ENCODE measurements at places on chromosomes 16 and 17.

DNA sequence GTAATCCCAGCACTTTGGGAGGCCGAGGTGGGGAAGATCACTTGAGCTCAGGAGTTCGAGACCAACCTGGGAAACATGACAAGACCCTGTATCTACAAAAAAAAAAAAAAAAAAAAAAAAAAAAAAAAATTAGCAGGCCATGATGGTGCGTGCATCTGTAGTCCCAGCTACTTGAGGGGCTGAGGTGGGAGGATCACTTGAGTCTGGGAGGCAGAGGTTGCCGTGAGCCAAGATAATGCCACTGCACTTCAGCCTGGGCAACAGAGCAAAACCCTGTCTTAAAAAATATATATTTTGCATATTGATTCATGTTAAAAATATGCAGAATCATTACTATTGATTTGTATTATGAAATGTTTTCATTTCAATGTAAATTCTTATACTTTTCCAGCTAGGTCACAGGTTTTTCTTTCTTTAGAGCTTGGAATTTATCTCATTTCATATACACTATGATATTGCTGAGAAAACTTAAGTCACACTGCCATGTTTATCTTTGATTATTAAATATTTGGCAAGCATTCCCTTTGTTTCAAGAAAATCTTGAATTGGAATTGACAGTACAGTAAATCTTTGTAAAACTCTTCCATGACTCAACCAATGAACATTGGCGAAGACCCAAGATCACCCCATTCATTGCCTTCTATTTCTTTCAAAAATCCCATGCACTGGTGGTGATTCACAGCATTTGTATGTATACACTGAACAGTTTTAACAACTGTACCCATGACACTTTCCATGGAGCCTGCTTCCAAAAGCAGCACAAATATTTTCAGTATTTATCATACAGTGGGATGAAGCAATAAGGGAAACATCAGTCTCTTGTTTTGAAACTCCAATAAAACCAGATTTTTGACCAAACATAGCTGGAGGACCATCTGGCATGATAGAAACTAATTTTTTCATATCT, 83.5 kb upstream of the TNRC6A start:
- DNase-seq: no peak

DNA sequence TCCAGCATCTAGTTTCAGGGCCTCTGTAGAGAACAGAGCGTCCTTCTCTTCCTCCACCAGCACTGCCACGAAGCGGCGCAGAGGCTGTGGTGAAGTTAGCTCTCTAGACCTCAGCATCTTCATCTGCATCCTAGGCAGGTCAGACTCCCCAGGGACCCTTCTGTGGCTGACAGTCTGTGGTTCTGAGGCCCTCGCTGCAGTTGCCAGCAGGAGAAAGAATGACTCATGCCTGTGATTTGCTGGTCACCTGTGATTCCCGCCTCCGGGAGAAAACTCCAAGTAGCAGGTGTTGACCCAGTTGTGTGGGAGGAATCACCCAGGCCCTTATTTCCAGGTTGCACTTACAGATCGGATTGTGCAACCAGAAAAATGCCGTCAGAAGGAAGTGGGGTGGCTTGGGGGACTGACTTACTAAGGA, 117.3 kb upstream of the CACNG5 start:
- DNase-seq: no peak

DNA sequence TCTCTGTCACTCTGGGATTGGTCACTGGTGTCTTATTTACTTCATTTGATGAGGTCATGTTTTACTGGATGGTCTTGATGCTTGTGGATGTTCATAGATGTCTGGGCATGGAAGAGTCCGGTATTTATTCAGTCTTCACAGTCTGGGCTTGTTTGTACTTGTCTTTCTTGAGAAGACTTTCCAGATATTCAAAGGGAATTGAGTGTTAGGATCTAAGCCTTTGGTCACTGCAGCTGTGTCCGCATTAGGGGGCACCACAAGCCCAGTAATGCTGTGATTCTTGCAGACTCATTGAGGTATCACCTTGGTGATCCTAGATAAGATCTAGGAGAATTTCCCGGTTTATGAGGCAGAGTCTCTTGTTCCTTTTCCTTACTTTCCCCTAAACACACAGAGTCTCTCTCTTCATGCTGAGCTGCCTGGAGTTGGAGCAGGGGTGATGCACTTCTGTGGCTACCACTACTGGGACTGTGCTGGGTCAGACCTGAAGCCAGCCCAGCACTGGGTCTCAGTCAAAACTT, 214.7 kb downstream of the SPECC1 start:
- no peak for DNase-seq

DNA sequence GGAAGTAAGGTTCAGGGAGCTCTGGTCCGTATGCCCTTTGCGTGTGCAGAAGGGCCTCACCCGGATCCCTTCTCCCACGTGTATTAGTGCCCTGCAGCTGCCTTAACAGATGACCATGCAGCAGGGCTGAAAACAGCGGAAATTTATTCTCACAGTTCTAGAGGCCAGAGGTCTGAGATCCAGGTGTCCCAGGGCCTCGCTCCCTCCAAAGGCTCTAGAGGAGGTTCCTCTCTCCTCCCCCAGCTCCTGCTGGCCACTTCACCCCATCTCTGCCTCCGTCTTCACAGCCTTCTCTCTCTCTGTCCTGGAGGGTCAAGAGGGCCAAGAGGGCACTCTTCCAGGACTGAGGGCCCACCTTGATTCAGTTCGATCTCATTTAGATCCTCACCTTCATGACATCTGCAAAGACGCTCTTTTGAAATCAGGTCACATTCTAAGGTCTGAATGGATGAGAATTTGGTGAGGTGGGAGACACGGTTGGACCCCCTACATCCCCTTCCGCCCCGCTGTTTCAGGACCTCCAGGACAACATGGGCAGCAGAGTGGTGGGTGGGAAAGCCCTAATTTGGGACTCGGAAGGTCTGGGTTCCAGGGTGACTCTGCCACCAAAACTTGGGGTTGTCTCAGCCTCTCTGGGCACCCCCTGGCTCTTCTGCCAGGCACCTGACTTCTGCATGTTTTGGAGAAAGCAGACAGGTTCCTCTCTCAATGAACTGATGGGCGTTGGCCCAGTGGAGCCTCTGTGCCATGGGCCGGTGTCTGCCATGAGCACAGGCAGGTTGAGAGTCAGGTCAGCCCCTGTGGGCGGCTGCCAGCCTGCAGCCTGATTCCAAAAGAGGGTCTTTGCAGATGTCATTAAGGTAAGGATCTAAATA, 361.2 kb downstream of the SEC14L1 start:
- no peak for DNase-seq

DNA sequence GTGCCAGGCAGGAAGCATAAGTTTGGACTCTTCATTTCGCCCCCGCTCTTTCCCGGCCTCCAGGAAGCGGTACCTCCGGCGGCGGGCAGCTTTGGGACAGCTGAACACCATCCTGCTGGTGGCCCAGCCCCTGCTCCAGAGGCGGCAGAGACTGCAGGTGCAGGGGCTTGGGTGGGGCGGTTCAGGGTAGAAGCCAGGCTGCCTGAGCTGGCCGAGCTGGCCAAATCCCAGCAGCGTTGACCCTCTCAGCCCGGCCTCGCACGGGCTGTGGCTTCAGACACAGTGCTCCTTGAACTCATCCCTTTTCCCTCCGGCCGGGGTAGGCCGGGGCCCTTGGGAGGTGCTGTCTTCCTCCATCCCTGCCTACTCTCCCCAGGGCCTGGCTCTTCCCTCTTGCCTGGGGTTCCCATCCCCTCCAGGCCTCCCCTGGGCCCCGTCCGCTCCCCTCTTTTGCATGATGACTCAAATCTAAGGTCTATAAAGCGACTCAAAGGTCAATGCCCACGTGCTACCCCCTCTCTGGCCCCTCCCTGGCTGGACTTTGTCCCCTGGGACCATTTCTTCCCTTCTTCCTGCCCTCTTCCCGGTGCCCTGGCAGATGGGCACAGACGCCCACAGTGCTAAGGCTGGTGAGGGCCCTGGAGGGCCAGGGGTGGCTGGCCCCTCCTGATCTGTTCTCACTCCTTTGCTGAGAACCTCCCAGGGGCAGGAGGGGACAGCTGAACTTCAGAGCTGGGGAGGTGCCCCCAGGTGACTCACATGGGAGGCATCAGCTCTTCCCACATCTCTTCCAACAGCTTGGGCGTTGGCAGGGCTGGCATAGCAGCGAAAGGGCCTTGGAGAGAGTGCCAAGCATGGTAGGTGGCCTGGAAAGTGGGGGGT, 22.7 kb downstream of the MYO15B start:
- no peak for DNase-seq

GRCh38 chr16:70695331-70696070, 9.6 kb upstream of the MTSS2 start:
- DNase-seq: no peak

GRCh38 chr16:76756423-76756822, 434.6 kb upstream of the MON1B start:
- no peak for DNase-seq

DNA sequence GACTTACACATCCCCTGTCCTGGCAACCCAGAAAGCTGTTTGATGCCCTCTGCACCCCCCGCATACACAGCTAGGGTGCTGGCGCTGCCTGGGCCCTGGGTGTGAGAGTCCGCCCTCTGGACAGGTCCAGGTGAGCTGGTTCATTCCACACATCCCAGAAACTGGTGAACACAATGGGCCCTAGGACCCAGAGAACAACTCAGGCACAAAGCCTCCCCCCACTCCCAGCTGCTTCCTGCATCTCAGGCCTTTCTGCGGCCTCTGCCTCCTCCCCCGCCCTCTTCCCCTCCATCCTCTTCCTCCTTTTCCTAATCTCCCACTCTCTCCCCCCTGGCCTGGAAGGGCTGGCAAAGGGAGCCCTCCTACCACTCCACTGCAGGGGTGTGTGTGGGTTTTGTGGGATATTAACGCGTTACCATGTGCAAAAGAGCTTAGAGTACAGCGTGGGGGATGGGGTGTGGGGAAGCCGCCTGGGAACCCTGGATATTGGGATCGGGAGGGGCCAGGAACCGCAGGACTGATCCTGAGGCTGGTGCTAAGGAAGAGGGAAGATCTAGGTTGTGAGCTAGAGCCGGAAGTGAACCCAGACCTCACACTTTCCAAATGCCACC, 1.6 kb upstream of the PPP1R9B start:
- DNase-seq: peak; percentile 82

DNA sequence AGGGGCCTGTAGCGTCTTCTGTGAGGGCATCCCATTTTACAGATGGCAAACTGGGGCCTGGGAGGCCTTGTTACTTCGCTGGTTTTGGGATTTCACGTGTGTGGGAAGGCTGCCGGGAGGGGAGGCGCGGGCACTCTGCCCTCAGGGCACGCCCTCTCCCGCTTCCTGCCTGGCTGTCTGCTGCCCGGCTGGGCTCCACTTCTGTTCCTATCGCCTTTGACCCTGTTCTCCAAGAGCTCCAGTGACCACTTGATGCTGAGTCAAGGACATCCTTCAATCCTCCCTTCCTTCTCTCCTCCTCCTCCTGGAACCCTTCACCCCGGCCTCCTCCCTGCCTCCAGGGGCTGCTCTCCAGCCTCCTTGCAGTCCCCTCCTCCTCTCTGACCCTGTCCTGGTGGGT, 16.0 kb downstream of the SPNS3 start:
- no peak for DNase-seq

DNA sequence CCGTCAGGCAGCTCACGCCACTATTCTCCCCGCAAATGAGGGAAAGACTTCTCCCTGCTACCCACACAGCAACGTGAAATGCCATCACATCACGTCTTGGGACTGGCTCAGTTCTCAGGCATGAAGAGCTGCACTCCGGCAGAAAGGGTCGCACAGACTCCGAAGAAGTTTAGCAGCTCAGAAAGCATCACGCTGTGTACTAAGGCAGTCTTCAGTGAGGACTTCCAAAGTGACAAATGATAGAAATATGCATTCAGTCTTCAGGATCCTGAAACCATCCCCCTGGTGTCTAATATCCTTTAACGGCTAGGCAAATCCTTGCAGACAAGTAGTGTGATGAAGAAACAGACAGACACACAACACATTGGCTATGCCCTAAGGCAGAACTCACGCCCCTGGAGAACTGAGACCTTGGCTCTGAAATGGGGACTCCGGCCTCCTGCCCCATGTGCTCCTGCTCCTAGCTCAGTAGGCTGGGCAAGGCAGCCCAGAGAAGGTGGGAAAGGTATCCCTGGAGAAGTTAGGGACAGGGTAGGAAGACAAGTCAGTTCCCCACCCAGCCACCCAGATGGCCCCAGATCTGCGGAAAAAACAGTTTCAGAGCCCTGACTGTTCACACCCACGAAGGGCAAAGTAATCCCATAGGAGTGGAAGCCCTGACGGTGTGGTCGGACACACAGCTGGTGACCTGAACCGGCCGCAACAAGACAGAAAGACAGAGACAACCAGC, 1.6 kb downstream of the XYLT1 start:
- DNase-seq: no peak

GRCh38 chr16:47713225-47713595, 252.1 kb downstream of the PHKB start:
- no peak for DNase-seq

DNA sequence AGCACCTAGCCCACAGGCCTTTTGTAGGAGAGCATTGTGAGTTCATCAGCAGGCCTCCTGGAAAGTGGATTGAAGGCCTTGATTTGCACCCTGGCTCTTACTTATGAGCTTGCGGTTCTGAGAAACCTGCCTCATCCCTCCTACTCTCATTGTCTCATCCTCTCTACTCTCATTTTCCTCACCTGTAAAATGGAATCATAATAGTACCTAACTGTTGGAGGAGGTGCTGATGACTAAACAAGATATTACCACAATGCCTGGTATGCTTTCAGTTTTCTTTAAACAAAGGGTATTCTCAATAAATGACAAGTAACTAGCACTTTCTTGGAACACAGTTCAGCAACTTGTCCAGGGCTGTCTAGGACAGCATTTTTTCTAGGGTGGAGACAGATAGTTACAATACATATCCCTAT, 243.1 kb upstream of the MAF start:
- no peak for DNase-seq

GRCh38 chr16:19382887-19383816, 34.5 kb upstream of the TMC5 start:
- DNase-seq: peak; percentile 15

DNA sequence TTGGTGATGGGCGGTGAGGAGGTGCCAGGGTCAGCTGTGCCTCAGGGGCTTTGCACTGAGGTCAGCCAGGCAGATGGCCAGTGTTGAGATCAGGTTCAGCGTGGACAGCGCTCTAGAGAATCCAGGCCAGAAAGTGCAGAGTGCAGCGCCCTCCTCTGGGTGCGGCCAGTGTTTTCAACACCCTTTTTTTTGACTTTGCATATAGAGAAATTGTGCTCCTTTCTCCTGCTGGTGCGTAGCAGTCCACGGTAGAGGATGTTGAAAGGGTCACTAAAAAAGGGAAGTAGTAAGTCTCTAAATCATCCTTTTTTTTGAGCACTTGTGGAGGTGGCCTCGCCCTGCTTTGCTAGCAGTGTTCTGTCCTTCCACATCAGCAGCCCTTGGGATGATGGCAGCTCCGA, 53.9 kb downstream of the BANP start:
- no peak for DNase-seq

- DNase-seq: peak; percentile 44
These were observed 46.4 kb upstream of the CDH13 start for GRCh38 chr16:82580298-82580890.

DNA sequence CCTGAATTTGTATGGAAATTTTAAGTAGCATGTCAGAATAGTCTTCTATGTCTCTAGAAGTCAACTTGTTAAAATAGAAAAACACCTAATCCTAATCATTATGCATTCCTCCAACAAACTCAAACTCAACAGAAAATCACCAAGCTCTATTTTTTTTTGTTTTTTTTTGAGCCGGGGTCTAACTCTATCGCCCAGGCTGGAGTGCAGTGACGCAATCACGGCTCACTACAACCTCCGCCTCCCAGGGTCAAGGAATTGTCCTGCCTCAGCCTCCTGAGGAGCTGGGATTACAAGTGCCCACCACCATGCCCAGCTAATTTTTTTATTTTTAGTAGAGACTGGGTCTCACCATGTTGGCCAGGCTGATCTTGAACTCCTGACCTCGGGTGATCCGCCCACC, 9.8 kb downstream of the TMEM231 start:
- no peak for DNase-seq

Data from NCI-H748 treated with DMSO at 0.1 percent for 48 hours (cell line).